ENCODE measurements at places on chromosomes 12 and 14. TPM values are rescaled to one million over a fixed set of nuclear protein-coding genes. Genes with fewer than 3 reads are reported as not detected.

- no peak for DNase-seq
Observed at GRCh38 chr12:124685689-124686369, 118.4 kb upstream of the NCOR2 start.

DNA sequence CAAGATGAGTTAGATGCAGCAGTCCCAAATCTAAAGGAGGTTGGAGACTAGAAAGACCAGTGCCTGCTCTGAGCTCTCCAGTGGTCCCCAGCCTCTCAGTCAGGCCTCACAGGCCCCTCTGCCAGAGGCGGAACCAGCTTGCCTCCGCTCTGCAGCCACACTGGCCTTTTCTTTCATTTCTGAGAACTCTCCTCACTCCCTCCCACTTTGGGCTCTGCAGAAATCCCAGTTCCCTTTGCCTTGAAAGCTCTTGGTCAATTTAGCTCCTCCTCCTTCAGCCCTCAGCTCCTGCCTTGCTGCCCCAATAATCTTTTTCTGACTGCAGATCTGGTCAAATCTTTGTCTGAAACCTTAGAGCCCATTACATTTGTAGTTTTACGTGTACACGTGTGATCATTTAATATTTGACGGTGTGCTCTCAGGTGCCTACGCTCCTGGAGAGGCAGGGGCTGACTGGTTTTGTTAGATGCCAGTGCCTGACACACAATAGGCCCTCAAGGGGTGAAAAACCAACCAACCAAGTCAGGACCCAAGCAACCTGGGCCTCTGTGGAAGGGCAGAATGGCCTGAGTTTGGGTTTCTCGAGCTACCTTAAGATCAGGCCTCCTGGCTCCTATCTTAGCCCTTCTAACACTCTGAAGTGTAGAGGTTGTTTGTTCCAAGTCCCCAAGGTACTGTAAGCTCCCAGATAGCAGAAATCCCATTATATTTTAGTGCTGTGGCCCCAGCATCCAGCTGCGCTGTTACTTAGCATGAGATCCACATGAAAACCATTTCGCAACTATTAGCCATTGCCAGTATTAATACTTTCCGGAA lies 1.1 kb upstream of the NUDT4 start:
- DNase-seq: peak; percentile 74

- DNase-seq: no peak
Observed at GRCh38 chr12:59736786-59737185, 141.0 kb downstream of the SLC16A7 start.

ERBB3 gene
- polyA plus RNA-seq: 80.3 TPM

- no peak for DNase-seq
Observed at GRCh38 chr12:7503686-7504415, at the start of gene CD163. TSS of gene CD163 (minus strand) at chr12:7503777. CDS start at chr12:7503690, 87 bp downstream.

VDR gene
- polyA plus RNA-seq: 2.2 TPM

DNA sequence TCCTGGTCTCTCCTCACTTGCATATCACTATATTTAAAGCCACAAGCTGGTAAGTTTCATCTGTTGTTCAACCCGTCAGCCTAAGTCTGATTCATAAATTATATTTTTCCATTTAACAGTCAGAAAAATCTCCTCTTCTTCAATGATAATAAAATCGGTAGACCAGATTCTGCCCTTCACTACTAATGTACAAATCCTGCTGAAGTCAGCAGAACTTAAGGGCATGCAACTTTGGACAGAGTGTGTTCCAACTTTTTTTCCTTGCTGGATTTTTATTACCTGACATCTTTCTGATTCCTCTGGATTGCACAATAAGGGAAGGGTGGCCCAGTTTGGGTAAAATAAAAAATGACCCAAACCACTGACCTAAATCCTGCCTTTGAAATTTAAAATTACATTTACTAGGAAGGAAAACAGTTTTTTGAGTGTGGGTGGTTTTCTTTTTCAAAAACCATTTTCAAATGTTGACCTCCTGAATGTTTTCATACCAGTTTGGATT lies 125.4 kb upstream of the DIO2 start:
- DNase-seq: no peak

ULK1 gene
- polyA plus RNA-seq: 27.8 TPM

SLC38A4 gene
- polyA plus RNA-seq: 7.1 TPM

DNA sequence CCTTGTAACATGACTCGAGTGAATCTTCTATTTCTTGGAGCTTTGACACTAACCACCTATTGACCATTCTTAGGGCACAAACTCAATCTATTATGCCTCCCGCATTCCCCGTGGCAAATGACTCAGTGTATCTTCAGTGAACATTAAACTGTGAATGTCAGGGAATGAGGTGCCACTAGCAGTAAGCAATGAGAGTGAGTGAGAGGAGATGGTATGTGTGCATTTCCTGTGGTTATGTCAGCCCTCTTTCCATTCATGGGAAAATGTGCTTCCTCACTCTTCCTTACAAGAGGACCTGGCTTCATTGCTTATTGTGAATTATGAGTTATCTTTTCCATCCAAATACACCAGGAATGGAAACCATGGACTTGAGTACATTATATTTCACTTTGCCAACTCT lies 229.2 kb downstream of the EMP1 start:
- DNase-seq: no peak

DNA sequence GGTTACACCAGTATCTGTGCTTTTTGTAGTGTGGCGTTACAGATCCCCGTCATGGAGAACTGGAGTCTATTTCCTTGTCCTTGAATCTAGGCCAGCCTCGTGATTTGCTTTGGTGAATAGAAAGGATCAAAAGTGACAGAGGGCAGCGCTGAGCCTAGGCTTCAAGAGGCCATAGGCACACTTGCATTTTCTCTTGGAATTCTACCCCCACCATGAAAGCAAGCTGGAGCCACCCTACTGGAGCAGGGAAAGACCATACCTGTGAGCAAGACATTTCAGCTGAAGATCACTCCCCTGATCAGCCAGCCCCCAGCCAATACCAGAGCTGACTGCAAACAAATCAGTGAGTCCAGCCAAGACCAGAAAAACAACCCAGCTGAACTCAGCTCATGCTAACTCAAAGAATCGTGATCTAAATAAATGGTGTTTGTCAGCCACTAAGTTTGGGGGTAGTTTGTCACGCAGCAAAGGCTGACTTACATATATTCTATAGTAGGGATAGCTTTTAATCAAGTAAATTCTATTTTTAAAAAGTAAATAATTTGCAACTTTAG lies 521.9 kb upstream of the TBX3 start:
- no peak for DNase-seq

ACSM4 gene
- not detected for polyA plus RNA-seq

GRCh38 chr12:96193725-96194575 lies at the start of gene ELK3:
TSS of gene ELK3 (plus strand) at chr12:96194375.
- peak; percentile 91 for DNase-seq

DNA sequence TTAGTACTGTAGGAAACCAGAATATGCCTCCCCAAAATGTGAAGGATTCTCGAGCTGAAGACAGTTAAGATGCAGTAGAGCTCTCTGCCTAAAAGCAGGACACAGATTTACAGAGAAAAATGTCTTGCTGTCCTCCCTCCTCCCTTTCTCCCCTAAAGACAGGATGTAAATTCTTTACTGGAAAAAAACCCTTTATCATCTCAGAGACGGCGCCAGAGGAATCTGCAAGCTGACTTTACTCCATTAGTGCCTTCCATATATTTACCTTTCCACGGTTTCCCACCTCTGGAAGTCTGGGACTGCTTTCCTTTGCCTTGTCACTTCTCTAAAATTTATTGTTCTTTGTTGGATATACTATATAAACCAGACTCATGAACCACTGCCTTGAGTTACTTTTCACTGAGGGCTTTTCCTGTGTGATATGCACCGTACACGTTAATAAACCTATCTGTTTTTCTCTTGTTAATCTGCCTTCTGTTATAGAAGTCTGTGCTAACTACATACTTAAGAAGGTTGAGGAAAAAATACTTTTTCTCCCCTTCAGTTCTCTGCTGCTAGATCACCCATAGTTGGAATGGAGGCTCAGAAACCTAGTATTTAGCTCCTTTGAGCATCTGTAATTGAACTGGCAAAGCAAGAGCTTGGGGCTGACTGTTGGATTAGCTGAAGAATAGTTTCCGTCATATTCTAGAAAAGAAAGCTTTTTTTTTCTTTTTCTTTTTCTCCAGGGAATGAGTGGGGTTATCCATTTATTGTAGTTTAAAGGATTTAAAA lies 99.9 kb downstream of the RAD51B start:
- no peak for DNase-seq

GRCh38 chr14:64649383-64649998 lies 54.7 kb upstream of the PLEKHG3 start:
- no peak for DNase-seq

GRCh38 chr14:88605594-88605993 lies 42.8 kb downstream of the ZC3H14 start:
- no peak for DNase-seq

NPFF gene
- polyA plus RNA-seq: 0.84 TPM

GRCh38 chr12:107091989-107092641 lies 1.2 kb downstream of the CRY1 start:
- DNase-seq: no peak

CAPZA3 gene
- polyA plus RNA-seq: 0.46 TPM

DNA sequence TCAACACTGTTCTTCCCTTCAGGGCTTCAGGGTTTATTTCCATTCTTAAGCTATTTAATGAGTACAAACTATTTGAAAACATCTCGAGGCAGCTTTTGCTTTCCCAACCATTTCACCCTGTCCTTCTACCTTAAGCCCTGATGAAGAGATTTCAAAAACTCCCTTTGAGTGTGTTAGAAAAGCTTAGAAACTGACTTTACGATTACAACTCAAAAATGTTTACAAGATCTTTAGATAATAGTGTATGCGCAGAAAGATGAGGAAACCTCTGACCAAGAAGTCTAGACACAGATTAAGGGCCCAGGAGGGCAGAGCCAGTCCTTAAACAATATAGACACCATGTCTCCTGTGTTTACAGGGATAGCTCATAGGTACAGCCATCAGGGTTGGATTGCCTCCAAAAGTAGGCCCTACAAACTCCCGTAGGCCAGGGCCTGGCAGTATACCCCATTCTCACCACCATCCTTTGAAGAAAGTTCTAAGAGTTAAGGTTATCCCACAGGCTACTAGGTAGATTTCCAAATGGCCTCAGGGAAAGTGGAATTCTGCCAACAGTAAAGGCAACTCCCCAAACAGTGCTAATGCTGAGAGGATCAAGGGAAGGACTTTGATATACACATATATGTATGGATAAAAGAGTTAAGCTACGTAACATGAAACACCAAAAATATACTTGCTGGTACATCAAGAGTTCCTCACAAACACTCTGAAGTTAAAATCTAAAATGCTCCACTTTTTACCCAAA lies 11.4 kb upstream of the SOS2 start:
- no peak for DNase-seq

MED13L gene
- polyA plus RNA-seq: 111 TPM

TEX22 gene
- polyA plus RNA-seq: 1.5 TPM

PARPBP gene
- 17.6 TPM for polyA plus RNA-seq
